ENCODE measurements at places on chromosomes 5 and 9.

GRCh38 chr5:60510049-60510448, 189.9 kb downstream of the DEPDC1B start:
- no peak for DNase-seq

DNA sequence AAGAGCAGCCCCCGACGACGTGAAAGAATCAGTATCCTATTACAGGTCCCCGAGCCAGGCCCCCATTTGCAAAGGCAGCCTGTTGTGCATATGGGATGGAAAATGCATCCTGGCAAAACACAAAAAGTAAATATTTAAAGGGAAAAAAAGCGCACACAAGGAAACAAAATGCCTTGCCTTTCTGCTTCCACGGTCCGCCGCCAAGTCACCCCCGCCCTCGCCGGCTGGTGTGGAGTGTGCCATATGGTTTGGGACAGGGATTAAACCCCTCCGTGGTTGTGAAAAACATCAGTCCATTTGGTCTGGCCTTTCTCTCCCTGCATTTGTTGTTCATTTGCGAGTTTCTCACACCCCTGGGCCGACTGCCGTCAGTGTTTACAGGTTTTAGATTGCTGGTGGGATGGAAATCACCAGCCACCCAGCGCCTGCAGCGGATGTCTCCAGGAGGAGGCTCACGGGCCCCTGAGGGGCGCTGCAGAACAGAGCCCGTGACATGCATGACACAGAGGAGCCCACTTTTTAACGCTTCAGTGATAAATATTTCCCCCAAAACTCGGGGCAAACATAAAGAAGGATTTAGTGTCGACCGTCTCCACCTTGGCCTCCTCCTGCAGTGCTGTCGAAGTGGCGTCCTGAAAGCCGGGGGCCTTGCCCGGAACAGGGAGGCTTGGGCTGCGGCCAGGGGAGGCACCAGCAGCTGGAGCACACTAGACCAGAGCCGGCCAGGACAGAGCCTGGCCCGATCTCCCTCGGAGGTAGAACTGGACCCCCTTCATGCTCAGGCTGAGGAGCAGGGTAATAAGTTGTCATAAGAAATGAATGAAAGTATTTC, 161.5 kb downstream of the HSD17B3 start:
- DNase-seq = no peak

- DNase-seq = no peak
Observed at GRCh38 chr5:161190086-161190485, 338.1 kb upstream of the ATP10B start.

DNA sequence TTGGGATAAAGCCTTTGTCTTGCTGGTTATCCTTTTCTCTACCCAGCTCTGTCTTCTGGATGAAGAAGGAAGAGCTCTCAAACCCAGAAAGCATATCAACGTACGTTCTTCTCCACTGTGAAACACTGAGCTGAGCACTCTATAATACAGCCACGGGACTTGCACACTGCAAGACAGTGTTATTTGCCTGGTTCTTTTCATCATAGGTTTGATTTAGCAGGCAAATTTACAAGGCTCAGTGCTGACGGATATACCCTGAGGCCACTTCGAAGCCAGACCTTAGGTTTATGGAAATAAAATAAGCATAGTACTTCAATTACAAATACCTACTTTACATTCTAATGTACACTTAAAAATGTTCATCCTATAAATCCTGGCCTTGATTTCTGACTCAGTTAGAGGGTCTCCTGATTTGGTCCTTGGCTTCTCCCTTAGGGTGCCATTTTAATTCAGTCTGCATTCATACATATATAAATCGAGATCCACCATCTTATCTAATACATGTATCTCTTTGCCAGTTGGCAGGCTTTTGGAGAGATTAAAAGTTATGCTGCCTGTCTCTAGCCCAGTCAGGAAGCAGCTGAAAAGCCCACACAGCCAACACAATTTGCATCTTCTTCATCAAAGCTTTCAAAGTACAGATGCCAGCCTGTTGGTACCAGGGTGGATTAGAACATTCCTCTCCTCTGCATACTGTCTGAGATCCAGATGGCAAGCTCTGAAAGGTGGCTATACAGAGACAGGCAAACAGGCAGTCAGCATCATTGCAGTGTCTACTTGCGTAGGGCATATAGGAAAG, 194.4 kb downstream of the DEPDC1B start:
- no peak for DNase-seq

DNA sequence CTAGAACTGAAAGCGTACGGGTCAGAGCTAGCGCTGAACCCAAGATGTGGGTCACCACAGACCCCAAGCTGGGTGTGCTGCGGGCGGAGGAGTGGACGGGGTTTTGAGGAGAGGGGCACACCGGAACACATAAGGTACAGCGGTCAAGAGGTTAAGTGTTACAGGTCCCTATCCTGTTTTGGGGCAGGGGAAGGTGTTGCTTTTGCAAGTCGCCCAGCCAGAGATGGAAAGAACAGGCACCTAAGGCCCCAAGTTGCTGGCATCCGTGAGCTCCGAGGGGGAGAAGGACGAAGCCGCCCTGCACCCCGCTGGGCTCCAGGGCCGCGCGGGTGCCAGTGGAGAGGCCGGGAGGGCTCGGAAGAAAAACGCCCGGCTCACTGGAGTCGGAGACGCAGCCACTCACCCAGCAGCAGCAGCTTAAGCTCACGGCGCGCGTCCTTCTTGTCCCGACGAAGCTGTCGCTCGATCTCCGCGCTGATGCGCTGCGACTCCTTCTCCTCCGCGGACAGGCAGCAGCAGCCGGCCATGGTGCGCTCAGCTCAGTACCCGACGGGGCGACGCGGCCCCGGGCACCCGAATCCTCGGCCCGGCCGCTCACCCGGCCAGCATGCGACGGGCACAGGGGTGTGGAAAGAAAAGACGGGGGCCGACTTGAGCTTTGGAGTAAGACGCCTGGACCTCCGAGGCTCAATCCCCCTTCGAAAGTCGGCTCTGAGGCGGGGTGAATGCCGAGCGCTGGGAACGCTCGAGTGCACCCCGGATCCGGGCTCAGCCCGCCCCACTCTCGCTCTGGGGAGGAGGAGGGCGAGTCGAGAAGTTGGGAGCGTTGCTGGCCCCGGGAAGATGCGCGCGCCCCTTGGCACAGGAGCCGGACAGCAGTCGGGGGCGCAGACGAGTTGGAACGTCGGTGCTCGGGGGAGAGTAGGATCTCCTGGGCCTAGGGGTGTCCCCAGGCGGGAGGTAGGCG, 572 bp downstream of the GNA14 start:
- DNase-seq = no peak

DNA sequence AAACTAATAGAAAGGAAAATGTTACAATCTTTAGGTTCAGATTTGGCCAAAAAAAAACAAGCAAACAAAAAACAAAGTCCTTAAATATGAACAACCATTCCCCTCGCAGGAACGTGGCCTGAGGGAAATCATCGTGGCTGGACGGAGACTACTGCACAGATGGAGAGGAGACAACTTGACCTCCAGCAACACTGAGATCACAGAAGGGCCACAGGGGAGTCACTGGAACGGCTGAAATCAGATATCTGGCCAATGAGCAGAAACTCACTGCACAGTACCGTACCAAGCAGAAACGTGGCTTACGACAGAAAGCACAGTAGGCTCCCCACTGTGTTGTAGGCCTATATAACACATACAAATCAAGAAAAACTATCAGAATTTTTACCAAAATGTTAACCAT, 27.7 kb downstream of the CAMSAP1 start:
- DNase-seq = no peak

DNA sequence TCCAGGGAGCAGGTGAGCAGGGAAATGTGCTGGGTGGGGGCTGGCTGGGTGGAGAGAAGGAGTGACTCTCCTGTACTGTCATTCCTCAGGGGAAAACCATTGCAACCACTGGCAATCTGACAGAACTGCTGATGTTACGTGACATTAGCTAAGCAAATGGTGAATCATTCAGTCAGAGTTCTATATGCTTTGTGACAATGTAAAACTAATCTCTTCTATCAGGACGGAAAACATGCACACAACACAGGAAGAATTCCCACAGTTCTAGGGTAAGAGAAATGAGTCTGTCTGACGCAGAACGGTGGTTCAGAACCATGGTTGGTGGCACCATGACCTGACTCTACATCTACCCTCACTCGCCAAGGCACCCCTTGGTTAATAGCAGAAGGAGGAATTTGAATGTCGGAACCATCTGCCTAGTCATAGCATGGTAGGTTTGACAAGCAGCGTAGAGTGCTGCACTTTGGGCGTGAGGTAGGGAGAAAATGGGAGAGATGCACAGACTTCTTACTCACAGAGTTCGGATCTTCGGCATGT, 243.6 kb upstream of the PANK3 start:
- no peak for DNase-seq

Data from vagina (tissue), 2 donors.